ENCODE measurements at places on chromosomes 5 and 9.

DNA sequence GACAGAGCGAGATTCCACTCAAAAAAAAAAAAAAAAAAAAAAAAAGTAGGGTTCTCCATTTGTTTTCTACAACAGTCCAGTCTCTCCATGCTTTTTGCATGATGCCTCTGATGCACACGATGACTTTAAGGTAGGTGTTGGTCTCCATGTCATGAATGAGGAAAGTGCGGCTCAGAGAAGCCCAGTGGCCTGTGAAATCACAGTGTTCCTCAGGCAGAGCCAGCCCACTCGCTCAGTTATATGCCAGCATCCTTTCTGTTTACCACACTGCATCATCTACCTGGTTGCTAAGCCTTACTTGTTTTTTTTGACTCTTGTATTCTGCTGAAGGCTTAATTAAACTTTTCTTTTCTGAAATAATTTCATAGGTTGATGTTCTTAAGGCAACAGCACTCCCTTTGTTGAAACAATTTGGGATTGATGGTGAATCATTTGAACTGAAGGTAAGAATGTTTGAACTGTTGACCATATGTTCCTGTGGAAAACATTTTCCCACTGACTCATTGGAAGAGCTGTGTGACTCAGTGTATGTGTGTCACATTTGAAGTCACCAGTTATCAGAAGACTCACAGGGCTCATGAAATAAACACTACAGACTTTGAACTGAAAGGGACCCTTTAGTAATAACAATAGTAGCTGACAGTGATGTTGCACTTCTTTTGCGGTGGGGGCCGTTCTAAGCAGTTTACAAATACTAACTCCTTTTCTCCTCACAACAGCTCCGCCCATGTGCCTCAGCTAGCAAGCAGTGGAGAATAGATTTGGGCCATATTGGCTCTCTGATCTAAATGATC, 40.2 kb downstream of the RCL1 start:
- DNase-seq, result no peak

DNA sequence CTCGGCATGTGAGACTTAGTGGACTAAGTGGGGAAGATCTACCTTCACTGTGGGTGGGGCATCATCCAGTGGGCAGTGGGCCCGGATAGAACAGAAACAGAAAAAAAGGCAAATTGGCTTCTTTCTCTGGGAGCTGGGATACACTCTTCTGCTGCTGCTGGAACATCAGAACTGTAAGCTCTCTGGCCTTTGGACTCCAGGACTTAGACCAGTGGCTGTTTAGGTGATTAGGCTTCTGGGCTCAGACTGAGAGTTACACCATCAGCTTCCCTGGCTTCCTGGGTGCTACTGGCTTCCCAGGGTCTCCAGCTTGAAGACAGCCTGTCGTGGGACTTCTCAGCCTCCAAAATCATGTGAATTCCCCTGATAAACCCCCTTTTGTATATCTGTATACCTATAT, 122.7 kb upstream of the SLC28A3 start:
- DNase-seq, result no peak

DNA sequence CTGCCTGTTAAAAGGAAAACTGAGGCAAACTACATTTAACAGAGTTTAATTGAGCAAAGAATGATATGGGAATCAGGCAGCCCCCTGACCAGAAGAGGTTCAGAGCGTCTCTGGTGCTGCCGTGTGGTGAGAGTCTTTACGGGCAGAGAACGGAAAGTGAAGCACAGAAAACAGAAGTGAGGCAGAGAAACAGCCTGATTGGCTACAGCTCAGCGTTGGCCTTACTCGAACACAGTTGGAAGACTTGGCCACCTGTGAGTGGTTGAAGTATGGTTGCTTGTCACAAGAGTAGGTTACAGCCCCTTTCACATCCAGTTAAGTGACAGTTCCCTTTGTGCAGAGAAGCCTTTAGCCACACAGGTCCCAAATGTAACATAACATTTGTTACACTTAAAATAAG, 16.9 kb upstream of the FBP1 start:
- peak; percentile 66 for DNase-seq

DNA sequence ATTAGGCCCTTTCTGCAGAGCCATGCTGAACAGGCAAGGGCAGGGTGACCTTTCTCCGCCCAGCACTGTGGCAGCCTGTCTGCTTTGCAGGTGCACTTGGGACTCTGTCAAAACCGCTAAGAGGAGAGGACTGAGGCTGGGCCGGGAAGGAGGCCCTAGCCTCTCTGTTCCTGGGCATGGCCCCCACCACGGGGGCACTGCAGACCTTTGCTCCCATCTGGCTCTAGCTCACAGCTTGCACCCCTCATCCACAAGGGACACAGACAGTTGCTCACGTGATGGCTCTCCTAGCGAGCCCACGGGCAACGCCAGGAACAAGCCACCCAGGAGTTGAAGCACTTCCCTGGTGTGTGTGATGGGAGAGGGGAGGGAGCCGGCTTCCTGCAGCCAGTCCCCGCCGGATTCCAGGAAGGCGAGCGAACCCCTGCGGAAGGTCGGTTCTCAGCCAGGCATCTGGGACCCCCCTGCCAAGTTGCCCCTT, 43.0 kb upstream of the FCN1 start:
- DNase-seq, result peak; percentile 9

DNA sequence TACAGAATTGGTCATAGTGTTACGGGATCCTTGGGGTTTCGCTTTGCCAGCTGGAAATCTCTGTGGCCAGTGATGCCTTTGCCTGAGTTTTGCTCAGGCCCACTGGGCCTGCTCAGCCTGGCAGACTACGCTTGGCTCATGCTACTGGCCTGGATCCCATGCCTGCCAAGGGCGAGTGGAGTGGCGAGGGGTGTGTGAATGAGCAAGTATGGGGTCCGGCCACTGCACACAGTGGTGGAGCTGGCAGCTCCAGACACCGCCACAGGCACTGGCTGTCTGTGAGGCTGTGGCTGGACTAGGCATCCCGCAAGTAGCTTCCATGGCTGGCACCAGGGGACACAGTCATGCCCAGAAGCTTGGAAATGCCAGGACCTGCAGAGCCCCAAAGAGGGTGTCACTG, 240.3 kb downstream of the ARRDC3 start:
- no peak for DNase-seq

DNA sequence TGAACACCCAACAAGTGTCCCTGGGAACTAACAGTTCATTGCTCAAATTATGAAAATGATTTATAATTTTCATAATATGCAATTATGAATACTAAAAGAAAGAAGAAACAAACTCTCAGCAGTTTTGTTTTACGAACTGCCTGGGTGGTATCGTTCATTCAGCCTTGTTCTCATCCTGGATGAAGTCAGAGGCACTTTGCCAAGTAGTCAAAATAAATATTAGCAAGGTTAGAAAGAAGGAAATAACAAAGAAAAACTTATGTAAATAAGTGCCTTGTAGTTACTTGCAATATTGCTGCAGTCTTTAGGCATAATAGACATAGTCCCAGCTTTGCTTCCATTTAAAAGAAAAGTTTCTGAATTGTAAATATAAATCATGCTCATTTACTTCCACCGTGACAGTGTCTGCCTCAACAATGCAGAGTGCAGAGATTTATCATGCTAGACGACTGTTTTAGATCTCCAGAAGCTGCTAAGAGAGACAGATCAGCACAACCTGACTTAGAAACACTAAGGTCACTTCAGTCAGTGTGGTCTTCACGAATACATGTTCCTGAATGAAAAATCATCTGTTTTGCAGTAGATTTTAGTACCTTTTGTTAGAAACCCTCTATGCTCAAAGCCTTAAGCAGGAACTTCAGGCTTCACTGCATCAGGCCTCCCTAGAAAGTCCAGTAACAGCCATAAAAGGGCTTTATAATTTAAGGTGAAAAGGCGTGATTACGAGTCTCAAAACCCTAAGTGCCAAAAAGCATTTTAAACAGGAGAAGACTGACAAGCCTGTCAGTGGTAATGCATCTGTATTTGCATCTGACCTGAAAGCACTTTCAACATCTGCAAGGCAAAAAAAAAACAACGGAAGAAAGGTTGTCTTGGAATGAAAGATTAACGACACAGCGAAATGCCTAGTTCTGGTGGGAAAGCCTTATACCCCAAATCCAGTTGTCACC, 92.1 kb downstream of the TMEM167A start:
- DNase-seq, result no peak

DNA sequence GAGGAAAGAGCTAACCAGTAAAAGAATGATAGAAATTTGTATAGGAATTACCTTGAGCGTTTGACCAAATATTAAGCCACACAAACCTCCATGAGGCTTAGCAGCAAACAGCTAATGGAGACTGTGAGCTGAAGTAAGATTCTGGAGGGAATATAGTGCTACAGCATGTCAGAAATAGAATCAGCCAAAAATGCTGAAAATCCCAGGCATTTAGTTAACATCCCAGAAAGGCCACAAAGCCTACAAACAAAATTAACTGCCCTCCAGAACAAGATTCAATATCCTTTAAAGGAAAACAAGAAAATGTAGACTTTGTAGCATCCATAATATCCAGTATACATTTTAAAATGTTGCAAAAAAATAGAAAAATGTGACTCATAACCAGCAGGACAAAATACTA, 257.8 kb upstream of the TUSC1 start:
- no peak for DNase-seq

GRCh38 chr5:12237837-12238575, 333.8 kb upstream of the CTNND2 start:
- no peak for DNase-seq

DNA sequence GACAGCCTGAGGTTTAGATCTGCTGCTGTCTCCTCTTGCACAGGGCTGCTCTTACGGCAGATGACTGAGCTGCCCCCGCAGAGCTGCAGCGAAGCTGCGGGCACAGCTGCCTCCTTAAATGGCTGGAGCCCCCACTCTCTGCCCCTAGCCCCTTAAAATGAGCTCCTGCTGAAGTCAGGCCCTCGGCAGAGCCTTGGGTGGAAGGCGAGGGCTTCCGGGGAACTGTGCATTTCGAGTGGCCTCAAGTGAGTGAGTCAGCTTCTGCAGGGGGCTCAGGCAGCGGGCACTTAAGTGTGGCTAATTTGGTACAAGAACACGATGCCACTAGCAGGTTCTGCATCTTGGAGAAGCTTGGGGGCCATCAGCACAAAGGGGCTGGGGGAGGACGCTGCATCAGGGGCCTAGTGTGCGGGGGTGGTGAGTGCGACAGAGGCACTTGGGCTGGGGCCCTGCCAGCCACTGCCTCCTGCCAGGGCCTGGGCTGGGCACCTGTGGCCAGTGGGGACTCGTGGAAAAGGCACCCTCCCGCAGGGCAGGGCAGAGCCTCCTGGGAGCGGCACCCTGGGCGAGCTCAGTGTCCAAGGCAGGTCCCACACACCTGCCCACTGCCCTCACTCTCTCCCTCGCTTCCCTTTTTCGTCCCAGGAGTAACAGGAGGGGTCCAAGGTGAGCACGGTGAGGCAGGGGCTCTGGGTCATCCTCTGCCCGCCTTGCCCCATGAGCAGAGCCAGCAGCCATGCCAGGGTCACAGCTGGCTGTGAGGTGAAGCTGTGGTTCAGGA, 28.8 kb upstream of the RNU6ATAC start:
- DNase-seq, result no peak

DNA sequence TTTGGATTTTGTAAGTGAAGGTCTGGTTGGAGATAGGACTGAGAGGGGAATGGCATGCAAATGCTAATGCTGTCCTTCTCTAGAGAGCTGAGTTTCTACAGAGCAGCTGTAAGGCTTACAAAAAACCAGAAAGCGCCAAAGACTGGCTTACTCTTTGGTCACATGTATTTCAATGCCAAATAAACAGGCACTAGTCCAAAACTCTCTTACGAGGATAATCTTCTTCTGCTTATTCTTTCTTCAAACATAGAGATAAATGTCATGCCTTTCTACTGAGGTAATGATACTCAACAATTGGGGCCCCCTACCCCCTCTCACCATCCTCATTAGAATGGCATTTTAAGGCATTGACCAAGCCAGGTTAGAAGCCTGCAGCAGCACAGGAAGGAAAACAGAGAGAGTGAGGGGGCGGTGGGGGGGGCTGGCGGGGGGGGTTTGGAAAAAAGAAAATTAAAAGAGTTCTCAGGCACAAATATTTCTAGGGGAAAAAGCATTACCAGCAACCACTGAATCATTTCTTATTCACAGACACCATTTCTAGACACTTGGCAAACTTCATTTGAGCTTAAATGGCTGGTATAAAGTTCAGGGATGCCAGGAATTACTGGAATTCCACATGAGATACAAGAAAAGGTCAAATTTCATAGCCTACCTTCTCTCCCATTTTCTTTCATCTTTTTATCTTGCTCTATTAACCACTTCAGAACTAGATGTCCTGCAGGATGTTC, 34.0 kb downstream of the PUM3 start:
- DNase-seq, result peak; percentile 38

DNA sequence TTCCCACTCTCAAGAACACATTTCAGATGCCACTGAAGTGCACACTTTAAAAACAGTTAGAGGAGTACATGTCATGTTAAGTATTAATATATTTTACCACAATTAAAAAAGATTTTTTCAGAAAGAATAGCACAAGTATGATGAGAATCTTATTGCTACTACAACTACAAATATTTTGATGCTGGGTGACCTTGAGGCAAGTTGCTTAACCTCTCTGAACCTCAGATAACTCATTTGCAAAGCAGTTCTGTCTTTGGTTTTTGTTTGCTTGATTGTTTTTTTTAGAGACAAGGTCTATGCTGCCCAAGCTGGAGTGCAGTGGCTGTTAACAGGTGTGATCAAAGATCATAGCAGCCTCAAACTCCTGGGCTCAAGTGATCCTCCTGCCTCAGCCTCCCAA, 13.7 kb upstream of the EBF1 start:
- DNase-seq, result no peak

DNA sequence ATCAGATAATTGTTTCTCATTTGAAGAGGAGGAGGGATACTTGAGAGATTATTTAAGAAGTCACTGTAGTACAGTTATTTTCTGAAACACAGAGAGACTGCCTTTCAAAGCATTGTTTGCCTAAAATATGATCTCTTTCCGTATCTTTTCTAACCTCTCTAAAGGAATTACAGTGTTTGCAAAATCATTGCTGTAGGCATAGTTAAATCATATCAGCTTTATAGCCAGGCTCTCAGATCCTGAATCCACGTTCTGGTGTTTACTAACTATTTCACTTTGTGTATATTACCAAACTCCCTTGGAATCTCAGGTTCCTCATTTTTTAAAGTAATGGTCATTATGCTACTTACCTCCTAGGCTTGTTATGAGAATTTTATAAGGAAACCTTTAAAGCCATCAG, 1151.6 kb upstream of the CDH9 start:
- DNase-seq, result no peak

DNA sequence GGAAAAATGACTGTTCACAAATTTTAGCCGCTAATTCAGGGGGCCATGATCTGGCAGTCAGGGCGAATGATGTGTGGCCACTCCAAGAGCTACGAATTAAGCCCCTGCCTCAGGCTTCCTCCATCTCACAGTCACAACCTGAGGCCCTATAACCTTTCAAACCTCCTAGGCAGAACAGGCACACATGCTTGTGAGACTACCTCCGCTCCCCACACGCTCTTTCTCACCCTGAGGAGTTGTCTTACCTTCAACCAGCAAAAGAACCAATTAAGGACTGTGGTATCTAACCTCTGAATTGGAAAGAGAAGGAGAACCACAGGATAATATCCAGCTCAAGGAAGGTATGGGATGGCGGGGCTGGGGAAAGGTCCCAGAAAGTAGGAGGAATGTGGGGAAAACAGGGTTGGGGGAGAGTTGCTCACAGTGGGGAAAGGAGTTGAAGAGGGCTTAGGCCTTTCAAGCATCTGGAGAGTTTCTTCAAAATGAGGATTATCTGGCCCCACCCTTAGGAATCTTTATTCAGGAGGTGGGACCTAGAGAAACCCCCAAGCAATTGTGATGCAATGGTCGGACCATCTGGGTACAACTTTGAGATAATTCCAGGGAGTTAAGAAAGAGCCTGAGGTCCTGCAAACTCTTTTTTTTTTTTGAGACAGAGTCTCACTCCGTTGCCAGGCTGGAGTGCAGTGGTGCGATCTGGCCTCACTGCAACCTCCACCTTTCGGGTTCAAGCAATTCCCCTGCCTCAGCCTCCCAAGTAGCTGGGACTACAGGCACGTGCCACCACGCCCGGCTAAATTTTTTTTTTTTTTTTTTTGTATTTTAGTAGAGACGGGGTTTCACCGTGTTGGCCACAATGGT, 5.5 kb downstream of the PCDH1 start:
- no peak for DNase-seq

Measured in right hindlimb (tissue), 1 donor.